Activated CD4-positive, alpha-beta T cell treated with anti-CD3 and anti-CD28 coated beads for 48 hours (primary cell): ENCODE measurements at places on chromosomes 2 and 18.

DNA sequence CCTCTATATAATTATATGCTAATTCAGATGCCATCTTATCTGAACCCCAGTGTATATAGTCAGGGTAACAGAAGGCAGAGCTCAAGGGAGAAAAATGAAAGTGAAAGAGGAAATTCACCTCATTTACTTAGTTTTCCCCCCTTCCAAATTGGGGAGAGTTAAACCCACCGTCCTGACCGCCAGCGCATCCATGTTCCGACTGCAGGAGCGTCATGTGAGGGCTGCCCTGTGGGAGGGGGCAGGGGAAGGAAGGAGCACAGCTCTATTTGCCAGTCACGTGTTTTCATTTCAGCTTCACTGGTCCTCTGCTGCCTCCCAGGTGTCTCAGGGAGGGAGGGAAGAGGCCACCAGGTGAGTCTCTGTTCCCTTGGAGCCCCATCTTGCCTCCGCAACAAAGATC lies 13.2 kb downstream of the CNNM4 start:
- DNase-seq, result peak; percentile 52

DNA sequence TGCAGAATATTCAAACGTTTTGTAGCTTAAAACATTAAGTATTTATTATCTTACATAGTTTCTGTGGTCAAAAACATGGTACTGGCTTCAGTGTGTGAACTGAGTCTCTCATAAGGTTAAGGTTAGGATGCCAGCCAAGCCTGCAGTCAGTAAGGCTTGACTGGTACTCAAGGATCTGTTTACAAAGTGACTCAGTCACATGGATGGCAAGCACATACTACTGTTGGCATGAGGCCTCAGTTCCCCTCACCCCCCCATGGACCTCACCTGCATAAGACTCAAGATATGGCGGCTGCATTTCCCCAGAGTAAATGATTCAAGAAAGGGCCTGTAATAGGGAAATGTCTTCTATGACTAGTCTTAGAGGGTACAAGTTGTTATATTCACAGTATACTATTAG lies 1167.5 kb downstream of the DPP10 start:
- no peak for DNase-seq

DNA sequence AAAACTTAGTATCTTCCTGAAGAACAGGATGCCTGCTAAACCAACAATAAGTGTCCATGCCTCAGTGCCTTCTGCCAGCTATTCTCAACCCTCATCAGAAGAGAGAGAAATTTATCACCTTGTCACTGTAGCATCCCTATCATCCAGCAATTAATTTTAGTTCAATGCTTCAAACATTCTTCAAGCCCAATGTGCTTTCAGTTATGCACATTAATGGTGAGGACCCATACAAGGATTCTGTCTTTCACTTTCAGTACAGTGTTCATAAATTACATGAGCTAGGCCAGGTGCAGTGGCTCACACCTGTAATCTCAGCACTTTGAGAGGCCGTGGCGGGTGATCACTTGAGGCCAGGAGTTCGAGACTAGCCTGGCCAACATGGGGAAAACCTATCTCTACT lies 47.0 kb upstream of the MSH6 start:
- DNase-seq, result no peak

DNA sequence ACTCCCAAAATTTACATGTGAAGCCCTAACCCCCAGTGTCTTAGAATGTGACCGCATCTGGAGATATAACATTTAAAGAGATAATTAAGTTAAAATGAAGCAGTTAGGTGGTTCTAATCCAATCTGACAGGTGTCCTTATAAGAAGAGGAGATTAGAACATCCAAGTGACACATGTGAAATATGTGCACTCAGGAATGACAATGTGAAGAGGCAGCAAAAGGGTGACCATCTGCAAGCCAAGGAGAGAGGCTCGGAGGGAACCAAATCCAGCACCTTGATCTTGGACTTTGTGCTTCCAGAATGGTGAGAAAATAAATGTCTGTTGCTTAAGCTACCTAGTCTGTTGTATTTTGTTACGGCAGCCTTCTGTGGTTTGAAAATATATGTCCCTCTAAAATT lies 165.4 kb downstream of the FIGN start:
- DNase-seq, result no peak

- DNase-seq, result no peak
These were observed 83.0 kb downstream of the CCDC138 start for GRCh38 chr2:108869542-108869941.

DNA sequence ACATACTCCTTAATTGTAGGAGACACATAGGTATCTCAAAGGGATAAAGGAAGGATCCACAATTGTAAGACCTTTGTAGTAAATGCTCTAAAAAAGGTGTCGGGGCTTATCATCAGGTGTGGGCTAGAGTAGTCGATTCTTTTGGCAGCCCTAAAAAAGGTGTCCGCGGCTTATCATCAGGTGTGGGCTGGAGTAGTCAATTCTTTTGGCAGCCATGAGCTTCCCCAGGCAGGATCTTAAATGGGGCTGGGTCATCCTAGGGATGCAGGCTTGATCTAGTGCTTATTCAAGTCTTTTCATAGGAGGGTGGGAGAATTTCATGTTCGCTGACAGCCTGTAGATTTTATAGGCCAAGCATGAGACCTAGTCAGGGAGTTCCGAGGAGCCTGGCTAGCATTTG lies 406.4 kb upstream of the VWC2L start:
- DNase-seq, result no peak

DNA sequence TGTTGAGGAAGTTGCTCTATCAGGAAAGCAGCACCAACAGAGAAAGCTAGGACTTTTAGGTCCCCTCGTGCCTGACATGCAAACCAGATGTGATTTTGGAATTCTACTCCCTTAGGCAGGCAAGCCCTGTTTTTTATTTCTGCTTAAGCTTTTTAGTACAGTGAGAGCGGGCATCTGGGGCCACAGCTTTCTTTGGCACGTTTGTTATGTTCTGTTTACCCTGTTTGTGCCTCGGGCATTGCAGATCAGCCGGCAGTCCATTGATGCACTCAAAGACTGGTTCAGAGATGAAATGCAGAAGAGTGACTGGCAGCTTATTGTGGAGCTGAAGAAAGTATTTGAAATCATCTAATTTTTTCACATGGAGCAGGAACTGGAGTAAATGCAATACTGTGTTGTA lies 61.9 kb downstream of the EIF5B start:
- DNase-seq, result no peak

- no peak for DNase-seq
These were observed 54.9 kb upstream of the OTOS start for GRCh38 chr2:240195316-240195861.

DNA sequence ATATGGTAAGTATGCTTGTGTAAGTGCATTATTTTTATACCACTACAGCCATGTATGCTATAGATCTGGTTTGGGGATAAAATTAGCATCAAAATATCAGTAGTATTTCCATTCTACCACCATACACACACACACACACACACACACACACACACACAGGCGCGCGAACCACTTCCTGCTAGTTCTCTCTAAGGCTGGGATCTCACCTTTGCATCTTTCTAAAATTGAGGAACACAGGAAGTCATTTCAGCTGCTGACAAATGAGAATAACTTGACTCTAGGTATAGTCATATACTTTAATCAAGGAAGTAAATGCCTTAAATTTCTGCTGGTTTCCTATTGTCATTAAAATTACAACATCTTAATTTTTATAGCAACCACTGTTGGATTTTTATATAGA lies 72.5 kb downstream of the RBM43 start:
- DNase-seq, result peak; percentile 5
